ENCODE measurements at places on chromosomes 13 and 19. TPM values are rescaled to one million over a fixed set of nuclear protein-coding genes. Genes with fewer than 3 reads are reported as not detected.

The GRIK5 gene
- total RNA-seq, result not detected

The ZNF222 gene
- 7.1 TPM for total RNA-seq

The CCDC122 gene
- total RNA-seq, result 10.0 TPM

The CADM4 gene
- total RNA-seq, result 3.1 TPM

The PLK5 gene
- total RNA-seq, result 0.05 TPM

The SIAH3 gene
- not detected for total RNA-seq

The LAIR2 gene
- not detected for total RNA-seq

The PRR36 gene
- 0.43 TPM for total RNA-seq

The CD209 gene
- not detected for total RNA-seq

The CGB8 gene
- not detected for total RNA-seq

The GDF15 gene
- total RNA-seq, result 281 TPM

The CYP2S1 gene
- total RNA-seq, result not detected

The SLC7A10 gene
- not detected for total RNA-seq

The SCGB2B2 gene
- 0.05 TPM for total RNA-seq

The ERICH4 gene
- not detected for total RNA-seq

The F10 gene
- total RNA-seq, result 0.61 TPM

The PEAK3 gene
- not detected for total RNA-seq

The KCNN1 gene
- 0.10 TPM for total RNA-seq

All from NCI-H460 (cell line).